ENCODE measurements at places on chromosomes 3 and 15.

DNA sequence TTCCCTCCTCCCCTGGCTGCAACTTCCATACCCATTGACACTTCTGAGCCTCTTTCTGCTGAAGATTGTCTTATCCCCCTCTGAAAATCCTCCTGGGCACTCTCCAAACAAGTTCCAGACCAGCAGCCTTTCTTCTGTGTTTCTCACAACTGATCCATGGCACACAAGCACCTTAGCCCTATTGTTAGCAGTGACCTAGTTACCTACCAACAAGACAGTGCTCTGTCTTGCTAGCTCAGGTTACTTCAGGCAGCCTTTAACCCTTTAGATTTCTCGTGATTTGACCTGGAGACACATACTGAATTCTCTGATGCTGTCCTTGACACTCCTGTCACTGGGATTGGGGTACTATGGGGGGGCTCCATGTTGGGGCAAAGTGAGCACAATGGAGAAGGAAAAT is 82.1 kb downstream of the GTF2E1 start:
- no peak overlapping the region for H3K4me3 ChIP-seq
- no peaks in the 10 kb centered on the region for H3K27me3 ChIP-seq

- H3K36me3 ChIP-seq: no peaks in the 10 kb centered on the region
- DNase-seq: no peak
- H3K4me3 ChIP-seq: no peak overlapping the region
- H3K27me3 ChIP-seq: no peaks in the 10 kb centered on the region
- H3K4me1 ChIP-seq: no peaks in the 10 kb centered on the region
Measured at GRCh38 chr3:24804095-24804494, 309.4 kb upstream of the THRB start.

- peak; percentile 67 for DNase-seq
- no peak overlapping the region for H3K4me3 ChIP-seq
- H3K36me3 ChIP-seq: no peaks in the 10 kb centered on the region
- H3K27me3 ChIP-seq: no peaks in the 10 kb centered on the region
- H3K27ac ChIP-seq: no peak overlapping the region
Measured at GRCh38 chr3:35908366-35909232, 269.3 kb downstream of the ARPP21 start.

GRCh38 chr3:74845081-74845480 is 230.6 kb upstream of the CNTN3 start:
- peaks cover 4% of the 10 kb centered on the region for H3K4me1 ChIP-seq
- no peak overlapping the region for H3K4me3 ChIP-seq
- H3K27ac ChIP-seq: no peak overlapping the region
- no peaks in the 10 kb centered on the region for H3K36me3 ChIP-seq
- DNase-seq: no peak
- H3K27me3 ChIP-seq: no peaks in the 10 kb centered on the region

DNA sequence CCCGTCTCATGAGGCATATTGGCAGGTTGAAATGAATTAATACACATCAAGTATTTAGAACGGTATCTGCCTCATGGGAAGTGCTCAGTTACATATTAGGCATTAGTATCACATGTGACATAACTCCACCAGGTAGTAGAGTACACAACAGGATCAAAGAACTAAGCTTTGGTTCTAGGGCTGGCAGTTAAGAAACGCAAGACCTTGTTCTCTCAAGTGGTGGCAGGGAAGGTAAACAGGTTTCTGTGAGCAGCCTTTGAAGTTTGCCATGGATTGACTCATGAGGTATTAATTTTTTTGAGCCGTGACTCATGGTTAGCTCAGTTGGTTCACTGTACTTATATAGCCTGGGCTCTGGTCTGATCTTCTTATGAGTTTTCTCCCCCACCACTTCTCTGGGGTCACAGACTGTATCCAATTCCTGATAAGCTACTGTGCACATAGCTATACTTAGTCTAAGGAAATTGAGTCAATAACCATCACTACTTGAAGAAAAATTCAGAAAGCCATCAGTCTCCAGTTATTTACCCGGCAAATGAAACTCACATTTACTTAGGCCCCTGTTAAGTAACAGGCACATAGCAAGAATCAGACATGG is 155.6 kb upstream of the STT3B start:
- H3K27ac ChIP-seq: no peak overlapping the region
- no peak overlapping the region for H3K4me3 ChIP-seq

- no peak overlapping the region for H3K4me3 ChIP-seq
- H3K4me1 ChIP-seq: no peaks in the 10 kb centered on the region
Measured at GRCh38 chr15:42385206-42385979, 26.1 kb downstream of the CAPN3 start.

- H3K4me1 ChIP-seq: peaks cover 20% of the 10 kb centered on the region
- no peak overlapping the region for H3K27ac ChIP-seq
- peaks cover 13% of the 10 kb centered on the region for H3K36me3 ChIP-seq
- H3K4me3 ChIP-seq: no peak overlapping the region
Measured at GRCh38 chr15:31352911-31353811, 26.5 kb downstream of the KLF13 start.

GRCh38 chr15:66066481-66066880 is 187.1 kb downstream of the MEGF11 start:
- H3K4me1 ChIP-seq: no peaks in the 10 kb centered on the region
- DNase-seq: no peak
- no peak overlapping the region for H3K27ac ChIP-seq
- H3K4me3 ChIP-seq: no peak overlapping the region
- H3K36me3 ChIP-seq: no peaks in the 10 kb centered on the region
- H3K27me3 ChIP-seq: no peaks in the 10 kb centered on the region

DNA sequence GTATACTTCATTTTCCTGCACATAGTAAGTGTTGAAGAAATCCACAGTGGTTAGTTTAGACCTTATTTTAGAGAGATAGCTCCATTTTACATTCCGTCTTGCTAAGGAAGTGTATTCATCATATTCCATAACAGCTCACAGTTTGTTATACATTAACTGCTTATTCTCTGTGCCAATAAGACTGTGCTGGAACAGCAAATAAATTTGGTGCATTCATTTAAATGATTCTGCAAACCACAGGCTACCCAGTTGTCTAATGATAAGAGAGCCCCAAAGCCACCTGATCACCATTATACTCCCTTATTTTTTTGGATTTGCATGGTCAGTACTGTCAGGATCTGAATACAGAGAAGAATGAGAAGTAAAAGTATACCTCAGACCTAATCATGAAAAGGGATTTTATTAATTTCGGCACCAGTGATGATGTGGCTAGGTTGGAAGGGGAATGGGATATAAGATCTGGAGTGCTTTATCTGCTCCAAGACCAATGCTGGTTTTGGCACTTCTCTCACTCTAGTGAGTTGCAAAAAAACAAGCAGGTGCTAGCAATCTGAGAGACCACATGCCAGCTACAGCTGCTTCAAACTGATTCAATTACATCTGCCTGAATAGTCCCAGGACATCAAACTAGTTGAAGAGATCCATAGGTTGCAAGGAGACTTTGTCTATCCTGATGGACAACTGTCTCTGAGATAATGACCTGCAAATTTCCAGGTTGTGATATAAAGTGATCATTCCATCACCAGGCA is 254.8 kb downstream of the ZBTB20 start:
- no peak overlapping the region for H3K27ac ChIP-seq
- DNase-seq: no peak
- no peaks in the 10 kb centered on the region for H3K4me1 ChIP-seq
- H3K4me3 ChIP-seq: no peak overlapping the region
- no peaks in the 10 kb centered on the region for H3K27me3 ChIP-seq

DNA sequence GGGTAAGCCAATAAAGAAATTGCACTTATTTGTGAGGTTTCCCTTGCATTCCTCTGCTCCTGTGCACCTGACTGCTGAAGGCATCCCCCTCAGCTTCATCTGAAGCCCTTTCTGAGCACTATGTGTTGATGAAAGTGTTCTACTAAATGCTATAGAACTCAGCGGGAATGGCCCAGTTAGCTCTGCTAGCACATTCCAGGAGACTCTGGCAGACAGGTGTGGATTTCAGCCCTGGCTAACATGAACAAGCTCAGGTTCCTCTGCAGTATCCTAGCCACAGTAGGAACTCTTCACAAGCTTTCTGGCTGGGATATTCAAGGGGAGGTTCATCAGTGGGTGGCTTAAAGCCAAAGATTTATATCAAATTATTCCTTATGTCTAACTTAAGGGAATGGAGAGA is 265.5 kb downstream of the RORA start:
- H3K36me3 ChIP-seq: no peaks in the 10 kb centered on the region
- H3K4me3 ChIP-seq: no peak overlapping the region
- H3K4me1 ChIP-seq: peaks cover 7% of the 10 kb centered on the region
- peaks cover 3% of the 10 kb centered on the region for H3K27me3 ChIP-seq
- H3K27ac ChIP-seq: no peak overlapping the region

- H3K4me1 ChIP-seq: no peaks in the 10 kb centered on the region
- DNase-seq: no peak
- no peaks in the 10 kb centered on the region for H3K27me3 ChIP-seq
- H3K36me3 ChIP-seq: no peaks in the 10 kb centered on the region
Measured at GRCh38 chr3:11245827-11246662, 26.2 kb upstream of the ATG7 start.

DNA sequence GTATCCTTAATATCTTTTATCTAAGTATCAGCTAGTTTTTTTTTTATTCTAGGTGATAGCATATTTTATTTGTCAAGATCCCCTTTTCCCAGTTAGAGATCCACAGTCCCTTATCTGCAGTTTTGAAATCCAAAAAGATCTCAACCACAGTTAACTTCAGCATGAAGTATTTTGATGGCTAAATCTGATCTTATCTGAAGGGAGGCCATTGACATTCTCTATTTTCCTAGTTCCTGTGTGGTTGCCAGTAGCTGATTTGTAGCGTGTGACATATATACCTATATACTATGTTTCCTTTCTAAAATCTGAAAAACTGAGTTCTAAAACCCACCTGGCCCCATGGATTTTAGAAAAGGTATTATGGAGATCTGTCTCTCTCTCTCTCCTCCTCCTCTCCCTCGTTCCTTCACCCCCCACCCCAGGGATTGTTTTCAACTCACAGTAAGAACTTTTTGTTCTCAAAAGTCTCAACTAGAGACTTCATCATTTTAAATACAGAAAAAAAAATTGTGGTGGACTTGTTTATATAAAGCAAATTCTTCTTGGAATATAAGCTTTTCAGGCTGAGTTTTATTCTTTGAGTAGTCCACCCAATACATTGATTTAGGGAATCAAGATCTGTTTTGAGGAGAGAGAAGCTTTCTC is 12.3 kb downstream of the TCF12 start:
- H3K4me3 ChIP-seq: no peak overlapping the region
- peaks cover 98% of the 10 kb centered on the region for H3K36me3 ChIP-seq
- peaks cover 13% of the 10 kb centered on the region for H3K4me1 ChIP-seq
- no peak overlapping the region for H3K27ac ChIP-seq

DNA sequence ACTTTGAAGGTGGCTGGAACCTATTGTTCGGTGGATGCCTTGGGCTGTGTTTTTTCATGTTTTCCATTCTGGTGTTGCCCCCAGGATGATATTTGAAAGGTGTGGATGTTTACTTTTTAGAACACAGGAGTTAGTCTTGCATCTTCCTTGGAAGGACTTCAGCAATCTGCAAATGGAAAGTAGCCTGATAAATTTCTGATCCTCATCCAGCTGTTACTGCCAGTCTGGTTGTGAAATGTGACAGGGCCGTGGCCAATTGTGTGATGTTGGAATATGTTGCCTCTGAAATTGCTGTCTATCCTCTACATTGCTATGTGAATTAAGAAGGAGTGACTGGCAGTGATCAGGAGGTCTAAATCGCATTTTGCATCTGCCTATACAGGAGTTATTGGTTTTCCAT is 382.5 kb upstream of the C2CD4B start:
- no peak for DNase-seq
- H3K27ac ChIP-seq: no peak overlapping the region
